ENCODE measurements at places on chromosomes 3 and 15. TPM values are rescaled to one million over a fixed set of nuclear protein-coding genes. Genes with fewer than 3 reads are reported as not detected.

The IGDCC3 gene
- total RNA-seq = 13.4 TPM

The FILIP1L gene
- 2.1 TPM for total RNA-seq

The CAV3 gene
- total RNA-seq = not detected

The SNX33 gene
- 23.2 TPM for total RNA-seq

The MUC13 gene
- total RNA-seq = not detected

The AZI2 gene
- 58.0 TPM for total RNA-seq

The CMC1 gene
- 23.8 TPM for total RNA-seq

The WDR82 gene
- total RNA-seq = 76.5 TPM

The MAP6D1 gene
- 5.3 TPM for total RNA-seq

The TSEN2 gene
- 16.6 TPM for total RNA-seq

The EIF4G1 gene
- 408 TPM for total RNA-seq

The OSTN gene
- total RNA-seq = not detected

The GPR87 gene
- not detected for total RNA-seq

The GORASP1 gene
- total RNA-seq = 47.4 TPM

The SNTN gene
- total RNA-seq = not detected

The CDHR4 gene
- total RNA-seq = not detected

The PLCD1 gene
- total RNA-seq = 68.7 TPM

The CGNL1 gene
- total RNA-seq = 85.6 TPM

The AP3B2 gene
- 21.5 TPM for total RNA-seq

The GASK1A gene
- 4.6 TPM for total RNA-seq

The CAMK2N2 gene
- total RNA-seq = 2.5 TPM

The UNC13C gene
- total RNA-seq = 6.3 TPM

The LRRC31 gene
- total RNA-seq = not detected

The GJD2 gene
- not detected for total RNA-seq

The GP9 gene
- not detected for total RNA-seq

The GRK7 gene
- total RNA-seq = not detected

The MFN1 gene
- total RNA-seq = 38.5 TPM

The SIDT1 gene
- not detected for total RNA-seq

The NECTIN3 gene
- total RNA-seq = 18.9 TPM

The STRIT1 gene
- not detected for total RNA-seq

The MESP1 gene
- not detected for total RNA-seq

The NDN gene
- 40.1 TPM for total RNA-seq

The PROS1 gene
- 6.9 TPM for total RNA-seq

The MINAR1 gene
- total RNA-seq = 0.42 TPM

The HGD gene
- not detected for total RNA-seq

The LMAN1L gene
- total RNA-seq = not detected

The LRIG1 gene
- 37.5 TPM for total RNA-seq

The ROBO2 gene
- total RNA-seq = 1.4 TPM

The HRH1 gene
- total RNA-seq = not detected

The SSUH2 gene
- total RNA-seq = 5.3 TPM

The GOLGA8Q gene
- not detected for total RNA-seq

The PSTPIP1 gene
- total RNA-seq = 1.4 TPM

The NOX5 gene
- total RNA-seq = 0.05 TPM

The LMOD3 gene
- not detected for total RNA-seq

The FGD5 gene
- total RNA-seq = 22.5 TPM

The GUCA1C gene
- not detected for total RNA-seq

The MCTP2 gene
- total RNA-seq = 9.2 TPM

The GRAMD1C gene
- total RNA-seq = 3.4 TPM

The PGBD4 gene
- 0.84 TPM for total RNA-seq

The ST3GAL6 gene
- 6.0 TPM for total RNA-seq

The AGBL1 gene
- total RNA-seq = 0.07 TPM

The MAGEL2 gene
- total RNA-seq = 7.0 TPM

The GOLGA6L9 gene
- 11.4 TPM for total RNA-seq

The GPR149 gene
- total RNA-seq = not detected

The NR1I2 gene
- total RNA-seq = 0.29 TPM

The MUC4 gene
- total RNA-seq = 0.35 TPM

The RPSA gene
- 1,793 TPM for total RNA-seq
